ENCODE measurements at places on chromosomes 12 and 14.
A peak's percentile ranks its signal among the peaks of the same experiment; 100 is the strongest.

GRCh38 chr14:30935445-30935844, 61.1 kb downstream of the COCH start:
- no peak for DNase-seq

- no peak for DNase-seq
These were observed 578.9 kb upstream of the ATP2B1 start for GRCh38 chr12:90287585-90287984.

DNA sequence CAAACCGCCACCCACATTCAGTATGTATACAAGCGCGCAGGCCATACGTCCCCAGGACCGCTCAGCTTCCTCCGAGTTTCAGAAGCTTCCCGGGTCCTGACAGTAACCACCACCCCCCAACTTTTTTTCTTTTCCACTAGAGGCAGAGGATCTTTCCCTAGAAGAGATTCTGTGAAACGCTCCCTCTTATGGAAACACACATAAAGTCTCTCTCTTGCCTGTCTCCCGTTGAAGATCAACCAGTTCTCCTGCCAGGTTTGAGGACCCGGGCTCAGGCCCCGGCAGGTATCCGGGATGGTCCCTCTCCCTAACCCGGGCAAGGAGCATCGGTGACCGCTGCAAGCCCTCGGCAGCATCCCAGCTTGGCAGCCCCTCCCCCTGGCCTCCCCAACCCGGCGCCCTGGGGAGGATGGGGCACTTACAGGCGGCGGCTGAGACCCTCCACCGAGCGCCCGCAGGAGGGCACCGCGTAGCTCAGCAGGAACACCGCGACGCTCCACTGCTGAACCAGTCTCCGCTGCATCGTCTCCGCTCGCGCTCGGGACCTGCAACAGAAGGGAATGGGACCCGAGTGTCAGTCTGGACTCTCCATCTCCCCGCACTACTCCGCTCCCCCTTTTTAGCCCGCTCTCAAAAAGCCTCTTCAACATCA, 3.4 kb downstream of the PTHLH start:
- no peak for DNase-seq

GRCh38 chr12:62843716-62844115, 91.2 kb downstream of the PPM1H start:
- DNase-seq: no peak

DNA sequence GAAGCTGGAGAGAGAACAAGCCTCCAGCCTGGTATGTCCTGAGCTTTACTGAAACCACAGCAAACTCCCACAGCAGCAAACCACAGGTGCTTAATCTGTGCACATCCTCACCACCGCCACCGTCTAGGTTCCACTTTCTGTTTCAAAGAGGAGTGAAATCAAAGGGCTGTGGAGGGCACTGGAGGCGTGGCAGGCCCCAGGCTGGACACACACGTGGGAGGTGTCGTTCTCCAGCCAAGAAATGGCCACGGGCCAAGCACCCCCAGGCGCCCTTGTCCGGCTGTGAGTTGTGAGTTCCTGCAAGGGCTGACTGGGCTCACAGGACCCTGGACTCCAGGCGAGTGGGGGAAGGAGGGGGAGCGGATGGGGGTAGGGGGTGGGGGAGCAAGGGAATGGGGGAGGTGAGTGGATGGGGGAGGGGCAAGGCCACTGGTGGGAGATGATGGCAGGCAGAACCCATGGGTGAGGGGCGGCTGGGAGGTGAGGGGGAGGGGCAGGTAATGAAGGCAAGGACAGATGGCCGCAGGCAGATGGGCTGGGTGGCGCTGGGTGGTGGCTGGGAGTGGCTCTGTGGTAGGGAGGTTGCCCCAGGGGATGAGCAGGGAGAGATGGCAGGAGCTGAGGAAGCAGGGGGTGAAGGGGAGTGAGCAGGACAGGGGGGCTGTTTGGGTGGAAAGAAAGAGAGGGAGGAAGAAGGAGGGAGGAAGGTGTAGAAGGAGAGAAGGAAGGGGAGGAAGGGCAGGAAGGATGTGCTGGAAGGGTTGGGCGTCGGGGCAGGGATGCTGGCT, 86.7 kb downstream of the NCOR2 start:
- DNase-seq: peak; percentile 41

GRCh38 chr12:108327621-108328344, 11.3 kb downstream of the CMKLR1 start:
- no peak for DNase-seq

DNA sequence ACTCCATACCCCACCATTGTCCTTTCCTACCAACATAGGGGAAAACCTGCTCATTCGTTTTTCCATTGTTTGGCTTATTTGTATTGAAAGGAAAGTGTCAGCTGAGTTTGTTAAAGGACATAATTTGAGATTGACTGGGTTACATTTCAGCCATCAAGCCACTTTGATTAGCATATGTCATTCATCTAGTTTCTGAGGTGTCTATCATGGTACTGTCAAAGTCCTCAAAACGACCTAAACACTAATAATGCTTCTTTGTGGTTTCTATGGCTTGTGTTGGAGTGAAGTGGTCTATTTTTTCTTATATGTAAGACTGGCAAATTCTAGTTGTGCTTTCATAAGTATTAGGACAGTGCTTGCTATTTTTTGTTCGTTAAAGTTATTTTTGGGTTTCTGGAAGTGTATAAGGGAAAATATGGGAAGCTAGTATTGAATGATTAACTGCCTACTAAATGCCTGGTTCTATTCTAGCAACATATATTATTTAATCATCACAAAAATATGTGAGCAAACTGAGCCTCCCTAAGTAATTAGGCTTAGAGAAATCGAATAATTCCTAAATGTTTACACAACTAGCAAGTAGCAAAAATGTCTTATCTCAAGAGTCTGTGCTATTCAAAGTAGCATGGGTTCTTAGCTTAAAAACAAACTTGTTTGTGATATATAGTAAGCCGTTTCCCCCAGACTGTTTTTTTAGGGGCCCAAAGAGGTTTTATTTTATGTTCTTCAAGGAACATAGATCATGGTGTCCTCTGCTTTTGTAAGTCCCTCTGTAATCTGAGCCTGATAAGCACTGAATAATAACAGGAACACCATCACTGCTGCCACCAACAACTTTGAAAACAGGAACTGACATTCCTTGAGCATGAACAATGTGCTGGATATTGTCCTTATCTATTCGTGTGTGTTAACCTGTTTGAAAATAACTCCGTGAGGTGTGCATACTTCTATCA, 67.1 kb downstream of the DERA start:
- DNase-seq: no peak

GRCh38 chr14:97456462-97456861, 659.3 kb downstream of the VRK1 start:
- DNase-seq: no peak

GRCh38 chr12:22969521-22969920, 344.6 kb downstream of the ETNK1 start:
- DNase-seq: no peak

DNA sequence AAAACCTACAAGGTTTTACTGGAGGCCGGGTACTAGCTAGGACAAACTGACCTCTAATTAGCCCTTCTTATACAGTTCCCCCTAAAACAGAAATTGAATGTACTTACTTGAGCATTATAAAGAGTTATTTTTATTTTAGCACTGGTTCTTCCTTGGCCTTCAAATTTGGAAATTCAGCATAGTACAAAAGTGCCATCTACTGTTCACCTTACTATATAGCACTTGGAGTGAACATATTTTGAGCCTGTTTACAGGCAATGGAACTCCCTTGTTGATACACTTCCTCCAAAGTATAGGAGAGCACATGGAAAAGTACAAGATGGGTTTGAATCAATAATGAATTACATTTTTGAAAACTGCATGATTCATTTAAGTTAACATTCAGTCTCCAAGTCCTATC, 3.9 kb upstream of the POC1B start:
- DNase-seq: peak; percentile 78

GRCh38 chr14:62381311-62382070, 619.3 kb downstream of the SNAPC1 start:
- peak; percentile 32 for DNase-seq

GRCh38 chr12:12239127-12239526, 27.7 kb downstream of the LRP6 start:
- DNase-seq: no peak
